ENCODE measurements at places on chromosomes 2 and 18.

DNA sequence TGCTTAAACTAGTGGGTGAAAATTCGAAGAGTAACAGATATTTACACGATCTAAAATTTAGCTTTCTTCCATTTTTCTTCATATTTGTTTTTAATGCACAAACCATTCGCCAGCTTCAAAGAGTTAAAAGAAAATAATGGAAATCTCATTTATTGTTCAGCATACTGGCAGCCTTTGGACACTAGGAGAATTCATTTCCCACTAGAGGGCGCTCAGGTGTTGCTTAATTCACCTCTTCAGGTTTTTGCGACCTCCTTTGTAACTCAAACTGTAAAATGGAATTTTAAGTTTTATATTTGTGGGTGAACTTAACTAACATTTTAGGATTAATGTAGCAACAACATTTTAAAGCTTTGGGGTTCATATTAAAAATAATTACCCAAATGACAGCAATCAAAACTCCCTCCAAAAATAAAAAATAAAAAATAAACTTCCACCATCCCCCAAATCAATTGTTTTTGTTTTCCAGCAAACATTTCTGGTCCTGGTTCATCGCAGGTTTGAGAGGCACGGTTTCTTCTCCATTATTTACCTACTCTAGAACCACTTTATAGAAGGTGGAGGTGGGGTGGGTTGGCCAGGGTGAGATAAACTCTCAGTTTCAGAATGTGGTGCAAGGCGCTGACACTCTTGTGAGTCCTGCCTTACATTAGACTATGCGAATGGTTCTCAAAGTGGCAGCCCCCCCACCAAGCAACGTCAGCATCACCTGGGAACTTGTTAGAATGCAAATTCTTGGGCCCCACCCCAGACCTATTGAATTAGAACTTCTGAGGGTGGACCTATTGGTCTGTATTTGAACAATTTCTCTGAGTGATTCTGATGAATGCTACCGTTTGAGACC, 24.7 kb upstream of the PNPT1 start:
- no peak for DNase-seq

DNA sequence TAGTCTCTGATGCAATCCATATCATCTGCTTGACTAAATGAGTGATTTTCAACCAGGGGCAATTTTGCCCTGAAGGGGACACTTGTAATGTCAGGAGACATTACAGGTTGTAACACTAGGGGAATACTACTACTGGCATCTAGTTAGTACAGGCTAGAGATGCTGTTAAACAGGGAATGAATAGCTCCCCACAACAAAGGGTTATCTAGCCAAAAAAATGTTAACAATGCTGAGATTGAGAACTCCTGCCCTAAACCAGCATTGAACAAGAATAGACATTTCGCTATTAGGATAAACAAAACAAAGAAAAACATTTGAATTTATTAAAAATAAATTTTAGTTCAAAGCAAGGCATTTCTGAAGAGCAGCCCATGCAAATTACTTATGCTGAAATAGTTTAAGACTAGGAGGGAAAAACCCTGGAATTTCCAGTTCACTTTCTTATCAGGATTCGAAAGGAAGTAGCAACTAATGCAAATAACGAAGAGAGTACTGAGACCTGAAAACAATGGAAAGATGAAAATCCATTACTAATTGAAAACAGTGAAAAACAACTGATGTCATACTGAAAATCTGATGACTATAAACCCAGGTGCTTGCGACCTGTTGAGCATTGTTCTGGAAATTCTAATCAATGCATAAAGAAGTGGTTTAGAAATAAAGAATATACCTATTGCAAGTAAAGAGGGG, 53.1 kb downstream of the CAB39 start:
- DNase-seq = no peak

DNA sequence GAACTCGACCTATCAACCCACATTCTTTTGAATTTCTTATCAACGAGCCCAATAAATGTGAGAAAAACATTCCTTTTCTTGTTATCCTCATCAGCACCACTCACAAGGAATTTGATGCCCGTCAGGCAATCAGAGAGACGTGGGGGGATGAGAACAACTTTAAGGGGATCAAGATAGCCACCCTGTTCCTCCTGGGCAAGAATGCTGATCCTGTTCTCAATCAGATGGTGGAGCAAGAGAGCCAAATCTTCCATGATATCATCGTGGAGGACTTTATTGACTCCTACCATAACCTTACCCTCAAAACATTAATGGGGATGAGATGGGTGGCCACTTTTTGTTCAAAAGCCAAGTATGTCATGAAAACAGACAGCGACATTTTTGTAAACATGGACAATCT, 378.2 kb downstream of the STK39 start:
- DNase-seq = no peak

DNA sequence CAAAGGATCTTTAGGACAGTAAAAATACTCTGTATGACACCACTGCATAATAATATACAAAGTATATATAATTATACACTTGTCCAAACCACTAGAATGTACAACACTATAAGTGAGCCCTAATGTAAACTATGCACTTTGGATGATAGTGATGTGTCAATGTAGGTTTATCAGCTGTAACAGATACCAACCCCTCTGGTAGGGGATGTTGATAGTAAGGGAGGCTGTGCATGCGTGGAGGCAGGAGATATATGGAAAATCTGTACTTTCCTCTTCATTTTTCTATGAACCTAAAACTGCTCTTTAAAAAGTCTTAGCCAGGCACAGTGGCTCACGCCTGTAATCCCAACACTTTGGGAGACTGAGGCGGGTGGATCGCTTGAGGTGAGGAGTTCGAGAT, 37.5 kb upstream of the SP3 start:
- no peak for DNase-seq

- no peak for DNase-seq
Measured at GRCh38 chr2:80437959-80438358, 133.4 kb upstream of the LRRTM1 start.

DNA sequence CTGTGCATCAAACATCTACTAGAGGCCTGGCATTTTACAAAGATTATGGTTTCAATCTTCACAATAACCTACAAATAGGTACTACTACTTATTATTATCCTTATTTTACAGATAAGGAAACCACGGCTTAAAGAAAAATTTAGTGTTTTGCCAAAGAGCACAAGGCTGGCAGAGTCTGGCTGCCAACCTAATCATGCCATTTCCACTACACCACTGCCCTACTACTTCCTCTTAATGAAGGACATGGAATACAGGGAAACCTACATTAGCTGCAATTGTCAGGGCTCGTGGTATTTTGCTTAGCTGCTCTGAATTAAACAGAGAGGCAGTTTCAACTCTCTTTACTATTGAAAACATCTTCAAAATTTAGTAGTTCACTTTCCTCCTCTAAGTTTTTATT, 5.9 kb downstream of the MBOAT2 start:
- no peak for DNase-seq

DNA sequence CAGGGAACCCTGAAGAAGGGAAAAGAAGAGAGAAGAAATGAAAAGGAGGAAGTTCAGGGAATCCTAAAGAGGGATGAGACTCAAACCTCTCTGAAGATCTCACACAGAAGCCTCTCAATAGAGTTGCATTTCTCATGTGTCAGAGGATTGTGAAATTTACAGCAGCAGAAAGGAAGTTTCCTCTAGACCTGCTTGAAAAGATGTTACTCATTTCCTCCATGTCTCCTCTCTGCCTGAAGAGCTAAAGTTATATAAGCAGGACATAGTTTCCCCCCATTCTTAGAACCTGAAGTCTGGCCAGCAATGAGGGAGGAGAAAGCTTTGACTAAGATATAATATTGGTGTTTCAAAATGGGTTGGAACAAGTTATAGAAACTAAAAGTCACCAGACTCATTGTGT, 1155.6 kb downstream of the LRP1B start:
- DNase-seq = no peak

- no peak for DNase-seq
Measured at GRCh38 chr2:201021914-201022313, 49.6 kb downstream of the HYCC2 start.

DNA sequence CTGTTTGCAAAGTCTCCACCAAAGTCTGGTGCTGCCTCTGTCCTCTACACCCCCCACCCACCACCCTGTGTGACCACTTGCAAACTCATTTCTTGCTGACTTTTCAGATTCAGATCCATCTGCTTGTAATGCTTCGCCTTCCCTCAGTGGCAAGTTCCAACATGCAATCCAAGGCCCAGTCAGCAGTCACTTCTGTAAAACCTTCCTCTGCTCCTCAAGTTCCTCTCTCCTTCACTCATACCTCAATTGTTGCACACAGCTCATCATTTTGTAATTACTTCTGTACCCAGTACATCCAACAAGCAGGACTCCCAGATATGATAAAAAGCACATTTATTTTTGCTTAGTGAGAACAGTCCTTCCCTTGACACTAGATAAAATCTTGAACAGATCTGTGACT, 6.5 kb upstream of the LOXHD1 start:
- no peak for DNase-seq

GRCh38 chr18:51153659-51154371, 43.7 kb downstream of the MEX3C start:
- DNase-seq = no peak

DNA sequence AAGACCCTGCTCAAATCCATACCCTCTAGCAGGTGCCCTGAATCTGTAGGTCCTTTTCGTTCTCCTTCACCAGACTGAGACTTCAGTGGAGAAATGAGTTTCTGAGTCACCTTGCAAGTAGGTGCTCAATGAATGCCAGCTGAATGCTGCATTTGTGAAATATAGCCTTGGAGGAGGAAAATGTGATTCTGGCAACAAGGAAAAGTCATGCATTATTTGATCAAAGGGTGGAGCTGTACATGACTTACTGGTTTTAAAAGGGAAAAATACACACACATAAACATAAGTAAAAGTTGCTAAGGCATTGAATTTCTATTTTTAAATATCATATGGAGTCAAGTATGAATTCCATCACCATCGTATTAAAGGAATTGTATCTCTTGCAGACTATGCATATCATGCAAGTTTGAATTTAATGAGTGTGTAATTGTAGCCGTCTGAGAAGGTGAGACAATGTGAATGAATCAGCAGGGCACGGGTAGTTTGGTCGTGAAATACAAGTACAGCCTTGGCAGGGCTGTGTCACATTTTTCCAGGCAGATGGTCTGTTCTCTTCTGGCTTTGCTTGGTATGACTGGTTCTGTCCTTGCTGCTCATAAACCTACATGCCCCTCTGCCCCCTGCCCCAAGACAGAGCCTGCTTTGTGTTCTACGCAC, 160.8 kb downstream of the COL6A3 start:
- DNase-seq = no peak

DNA sequence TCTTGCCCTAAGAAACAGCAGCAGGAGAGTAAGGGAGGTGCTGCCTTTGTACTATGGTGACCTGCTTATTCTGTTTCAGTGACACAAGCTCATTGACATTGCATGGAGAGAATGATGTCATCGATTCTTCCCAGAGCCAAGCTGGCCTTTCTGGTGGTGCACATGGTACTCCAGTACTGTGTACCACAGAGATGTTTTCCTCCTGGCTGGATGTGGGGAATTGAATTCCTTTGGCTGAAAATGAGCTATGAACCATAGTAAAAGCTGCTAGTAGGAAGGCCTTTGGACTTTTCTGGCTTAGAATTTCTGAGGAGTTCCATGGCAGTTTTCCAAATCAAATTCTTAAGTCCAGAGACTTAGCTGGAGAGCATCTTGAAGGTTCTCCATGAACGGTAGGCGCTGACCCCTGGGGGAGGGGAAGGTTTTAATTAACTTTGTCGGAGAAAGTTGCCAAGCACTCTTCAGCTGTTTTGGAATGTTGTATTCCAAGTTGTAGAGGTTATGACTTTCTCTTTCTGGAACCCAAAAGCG, 17.1 kb upstream of the B3GNT2 start:
- DNase-seq = no peak

DNA sequence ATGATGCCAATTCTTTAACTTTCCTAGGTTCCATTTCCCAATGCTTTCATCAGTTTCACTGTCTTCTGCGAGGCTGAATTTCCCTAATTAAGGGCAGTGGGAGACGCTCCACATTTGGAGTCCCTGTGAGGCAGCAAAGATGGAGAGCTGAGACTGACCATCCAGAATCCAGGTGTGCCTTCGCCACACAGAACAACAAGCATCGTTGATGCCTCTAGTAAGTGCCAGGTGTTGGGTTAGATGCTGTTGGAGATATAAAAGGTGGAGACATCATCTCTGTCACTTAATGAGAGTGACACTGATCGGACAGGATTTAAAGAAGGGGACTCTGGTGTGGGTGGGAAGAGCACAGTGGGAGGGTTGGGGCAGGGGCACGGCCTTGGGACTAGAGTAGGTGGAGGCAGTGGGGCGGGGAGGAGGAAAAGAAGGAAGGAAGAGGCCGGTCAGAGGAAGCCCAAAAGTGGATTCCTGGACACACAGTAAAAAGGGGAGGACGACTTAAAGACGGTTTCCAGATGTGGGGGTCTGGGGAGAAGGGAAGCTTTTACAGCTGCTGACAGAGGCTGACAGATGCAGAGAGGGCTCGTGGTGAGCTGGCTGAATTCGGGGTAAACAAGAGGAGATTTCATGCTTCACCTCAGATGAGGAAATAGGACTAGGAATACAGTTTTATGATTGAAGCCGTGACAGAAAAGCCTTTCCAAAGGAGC, 113.0 kb downstream of the BCL2 start:
- DNase-seq = no peak

DNA sequence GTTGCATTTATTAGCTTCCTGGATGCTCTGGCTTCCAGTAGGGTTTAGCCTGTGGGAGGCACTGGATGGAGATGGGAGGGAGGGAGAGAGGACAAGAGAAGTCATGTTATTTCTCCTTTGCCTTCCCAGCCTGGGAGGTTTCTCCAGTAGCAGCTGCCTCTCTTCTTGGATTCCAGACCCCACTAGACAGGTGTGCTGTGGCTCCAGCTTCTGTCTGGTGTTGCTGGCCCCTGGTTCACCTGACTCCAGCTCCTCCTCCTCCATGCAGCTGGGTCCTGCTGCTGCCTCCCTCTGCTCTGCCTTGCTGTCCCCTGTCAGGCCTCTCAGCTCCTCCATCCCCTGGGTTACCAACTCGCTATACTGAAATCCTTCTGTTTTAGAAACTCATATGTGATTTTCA, 188.9 kb upstream of the TNP1 start:
- no peak for DNase-seq
